Bone marrow (tissue), 2 donors: ENCODE measurements at places on chromosomes 5 and 9.

- peak; percentile 4 for DNase-seq
Measured at GRCh38 chr9:111691672-111692329, 30.4 kb downstream of the GNG10 start.

GRCh38 chr9:134283111-134283515 lies 43.1 kb upstream of the RXRA start:
- no peak for DNase-seq

GRCh38 chr9:16771356-16771755 lies 99.1 kb downstream of the BNC2 start:
- DNase-seq = no peak

- DNase-seq = no peak
Measured at GRCh38 chr9:110125207-110125751, 82.7 kb downstream of the C9orf152 start.

- no peak for DNase-seq
Measured at GRCh38 chr9:94010980-94011533, 55.9 kb upstream of the BARX1 start.

DNA sequence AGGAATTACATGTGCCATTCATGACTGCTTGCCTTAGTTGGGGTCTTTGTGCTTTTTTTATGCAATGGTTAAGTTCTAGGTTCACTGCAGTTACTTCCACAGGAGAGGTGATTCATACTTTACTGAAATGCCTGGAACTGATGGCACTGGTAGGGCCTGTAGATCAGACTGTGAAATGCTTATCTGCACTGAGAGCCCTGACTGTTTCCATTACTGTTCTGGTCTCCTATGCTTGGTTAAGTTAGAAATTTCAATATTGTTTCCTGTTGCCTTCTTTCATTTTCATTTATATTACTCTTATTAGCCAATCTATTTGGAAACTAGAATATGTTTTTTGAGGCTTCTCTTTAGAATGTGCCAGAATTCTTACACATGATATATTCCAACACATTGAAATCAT lies 484.1 kb upstream of the SEMA6A start:
- no peak for DNase-seq

DNA sequence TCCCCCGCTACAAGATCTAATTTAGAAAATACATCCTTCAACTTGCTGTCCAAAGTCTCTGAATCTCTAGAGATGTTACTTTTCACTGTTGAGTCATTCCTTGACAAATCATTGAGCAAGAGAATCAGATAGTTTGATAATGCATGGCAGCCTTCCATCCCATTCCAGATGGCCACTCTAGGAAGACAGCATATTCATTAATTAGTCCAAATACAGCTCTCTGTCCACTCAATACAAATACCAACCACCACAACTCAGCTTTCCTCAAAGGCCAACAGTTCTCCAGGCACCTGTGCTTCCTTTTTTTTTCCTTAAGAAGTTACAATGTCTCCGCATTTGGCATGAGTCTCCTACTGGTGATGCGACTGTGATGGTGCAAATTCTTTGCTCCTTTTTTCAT lies 72.3 kb downstream of the DROSHA start:
- no peak for DNase-seq

DNA sequence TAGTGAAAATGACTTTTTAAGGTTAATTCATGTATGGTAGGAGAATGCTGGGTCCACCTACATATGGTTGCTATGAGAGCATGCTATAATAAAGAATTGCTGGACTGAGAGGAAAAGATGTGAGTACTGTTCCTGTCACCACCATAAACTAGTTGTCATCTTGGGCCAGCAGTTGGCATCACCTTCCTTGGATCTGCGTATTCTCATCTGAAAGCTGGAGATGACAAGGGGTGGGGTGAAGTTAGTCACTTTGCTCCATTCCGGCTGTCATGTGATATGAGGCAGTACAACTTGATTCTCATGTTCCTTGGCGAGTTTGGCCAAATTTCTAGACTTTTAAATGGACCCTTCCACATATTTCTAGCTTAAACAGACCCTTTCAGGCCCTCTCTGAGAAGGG lies 33.3 kb downstream of the PIP5K1B start:
- DNase-seq = no peak

GRCh38 chr9:89880161-89880560 lies 275.3 kb downstream of the GADD45G start:
- no peak for DNase-seq

- DNase-seq = no peak
Measured at GRCh38 chr9:126988857-126989256, 74.3 kb downstream of the RALGPS1 start.

GRCh38 chr9:91948101-91948596 lies 1.9 kb downstream of the ROR2 start:
- no peak for DNase-seq

DNA sequence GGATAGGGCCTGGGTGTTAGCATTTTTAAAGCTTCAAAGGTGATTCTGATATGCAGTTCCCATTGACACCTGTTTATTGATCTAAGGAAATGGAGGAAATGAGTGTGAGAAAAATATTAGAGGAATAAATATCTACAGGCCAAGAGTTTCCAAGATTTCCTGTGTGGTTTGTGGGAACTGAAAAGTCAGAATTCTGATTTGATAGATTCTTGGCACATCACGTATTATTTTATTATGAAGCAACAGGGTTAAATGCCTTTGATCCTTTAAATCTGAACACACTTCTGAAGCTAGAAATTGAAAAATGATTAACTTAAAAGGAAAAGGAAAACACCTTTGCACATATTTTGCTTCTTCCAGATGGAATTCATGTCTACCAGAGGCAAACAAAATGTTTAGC lies 113.7 kb downstream of the CD180 start:
- no peak for DNase-seq

GRCh38 chr5:15704397-15704947 lies 204.5 kb downstream of the FBXL7 start:
- no peak for DNase-seq

GRCh38 chr9:108213511-108213910 lies 642.3 kb downstream of the ACTL7B start:
- DNase-seq = no peak

- no peak for DNase-seq
Measured at GRCh38 chr5:173789031-173789920, 98.9 kb upstream of the CPEB4 start.

GRCh38 chr5:149062371-149063016 lies 368 bp downstream of the SH3TC2 start:
- DNase-seq = peak; percentile 70

DNA sequence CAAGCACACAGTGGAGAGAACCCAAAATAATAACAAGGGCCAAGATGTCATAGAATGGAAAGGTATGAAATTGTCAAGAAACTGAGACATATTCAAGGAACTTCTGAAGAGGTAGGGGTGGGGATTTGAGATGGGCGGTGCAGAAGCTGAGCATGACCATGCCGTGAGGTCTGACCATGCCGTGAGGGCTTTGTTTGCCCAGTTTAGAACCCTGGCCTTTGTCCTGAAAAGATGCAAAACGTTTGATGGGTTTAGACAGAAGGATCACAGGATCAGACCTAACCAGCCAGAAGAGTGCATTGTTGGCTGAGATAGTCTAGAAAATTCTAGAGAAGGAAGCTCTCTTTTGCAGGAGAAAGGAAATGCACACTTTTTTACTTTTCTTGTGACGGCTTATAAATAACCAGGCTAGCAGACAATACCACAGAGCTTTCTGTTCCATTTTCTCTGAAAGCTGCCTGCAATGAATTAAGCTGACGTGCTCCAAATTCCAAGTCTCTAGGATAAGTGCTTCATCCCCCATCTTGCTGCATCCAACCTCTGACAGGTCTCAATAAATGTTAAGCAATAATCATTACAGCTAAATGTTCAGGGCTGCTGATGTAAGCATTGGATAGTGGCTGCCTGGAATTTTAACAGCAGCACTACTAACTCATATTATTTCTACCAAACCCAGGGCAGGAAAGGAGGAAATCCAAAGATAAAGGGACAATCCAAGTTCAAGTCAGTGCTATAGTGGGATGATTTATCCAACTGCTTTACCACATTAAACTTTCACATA lies 110.9 kb upstream of the IL6ST start:
- DNase-seq = peak; percentile 29

- DNase-seq = no peak
Measured at GRCh38 chr5:96340357-96340756, 92.7 kb downstream of the PCSK1 start.

DNA sequence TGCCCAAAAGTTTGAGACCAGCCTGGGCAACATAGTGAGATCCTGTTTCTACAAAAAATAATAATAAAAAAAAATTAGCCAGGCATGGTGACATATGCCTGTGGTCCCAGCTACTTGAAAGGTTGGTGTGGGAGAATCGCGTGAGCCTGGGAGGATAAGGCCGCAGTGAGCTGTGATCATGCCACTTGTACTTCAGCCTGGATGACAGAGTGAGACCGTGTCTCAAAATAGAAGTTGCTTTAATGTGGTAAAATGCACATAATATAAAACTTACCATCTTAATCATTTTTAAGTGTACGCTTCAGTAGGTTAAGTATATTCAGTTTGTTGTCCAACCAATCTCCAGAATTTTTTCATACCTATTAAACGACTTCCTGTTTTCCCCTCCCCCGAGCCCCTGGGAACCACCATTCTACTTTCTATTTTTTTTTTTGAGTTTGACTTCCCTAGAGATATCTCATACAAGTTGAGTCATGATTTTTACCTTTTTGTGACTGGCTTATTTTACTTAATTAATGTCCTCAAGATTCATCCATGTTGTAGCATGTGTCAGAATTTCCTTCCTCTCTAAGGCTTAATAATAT lies 120.1 kb upstream of the POC5 start:
- DNase-seq = no peak

DNA sequence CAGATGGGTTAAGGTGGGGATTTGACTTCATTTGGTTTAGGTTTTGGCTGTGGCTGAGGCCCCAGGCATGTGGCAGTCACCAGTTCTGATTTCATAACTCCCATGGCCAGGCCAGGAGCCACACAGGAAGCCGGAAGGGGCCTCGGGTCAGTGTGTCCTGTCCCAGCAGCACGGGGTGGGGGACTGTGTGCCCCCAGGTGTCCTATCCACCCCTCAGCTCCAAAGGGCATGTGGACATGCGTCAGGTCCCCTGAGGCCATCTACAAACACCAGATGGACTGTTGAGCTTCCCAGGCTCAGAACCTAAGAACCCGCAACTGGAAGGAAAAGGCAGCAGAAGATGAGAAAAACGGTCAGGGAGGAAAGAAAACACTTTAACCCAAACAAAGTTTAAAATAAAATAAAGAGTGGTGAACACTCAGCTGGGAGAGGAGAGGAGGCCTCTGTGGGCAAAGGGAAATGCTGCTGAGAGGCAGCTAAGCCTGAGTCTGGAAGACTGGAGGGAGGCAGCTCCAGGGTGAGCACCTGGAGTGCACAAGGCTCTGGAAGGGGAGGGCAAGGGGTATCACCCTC lies 260.8 kb downstream of the AUH start:
- no peak for DNase-seq

DNA sequence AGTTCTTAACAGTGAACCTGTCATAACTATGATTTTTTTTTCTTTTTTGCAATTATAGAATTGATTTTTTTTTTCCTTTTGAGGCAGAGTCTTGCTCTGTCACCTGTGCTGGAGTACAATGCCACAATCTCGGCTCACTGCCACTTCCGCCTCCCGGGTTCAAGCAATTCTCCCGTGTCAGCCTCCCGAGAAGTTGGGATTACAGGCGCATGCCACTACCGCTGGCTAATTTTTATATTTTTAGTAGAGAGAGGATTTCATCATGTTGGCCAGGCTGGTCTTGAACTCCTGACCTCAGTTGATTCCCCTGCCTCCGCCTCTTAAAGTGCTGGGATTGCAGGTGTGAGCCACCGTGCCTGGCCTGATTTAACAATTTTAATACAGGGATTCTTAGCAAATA lies 21.4 kb downstream of the UGCG start:
- no peak for DNase-seq

DNA sequence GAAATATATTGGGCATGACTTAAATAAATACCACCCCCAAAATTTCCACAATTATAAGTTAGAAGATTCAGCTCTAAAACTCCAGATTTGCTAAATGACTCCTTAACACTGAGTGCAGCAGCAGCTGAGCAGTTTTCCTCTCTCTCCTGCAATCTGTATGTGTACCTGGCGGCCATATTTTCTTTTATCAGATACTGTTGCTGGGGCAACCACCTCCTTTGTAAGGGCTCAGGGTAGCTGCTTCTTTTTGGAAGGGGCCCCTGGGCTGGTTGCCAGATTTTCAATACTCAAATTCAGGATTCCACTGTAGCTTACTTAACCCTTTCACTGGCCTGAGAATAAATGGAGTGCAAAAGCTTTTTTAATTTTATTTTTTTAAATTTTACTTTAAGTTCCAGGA lies 197.0 kb downstream of the TAF11L14 start:
- DNase-seq = no peak

DNA sequence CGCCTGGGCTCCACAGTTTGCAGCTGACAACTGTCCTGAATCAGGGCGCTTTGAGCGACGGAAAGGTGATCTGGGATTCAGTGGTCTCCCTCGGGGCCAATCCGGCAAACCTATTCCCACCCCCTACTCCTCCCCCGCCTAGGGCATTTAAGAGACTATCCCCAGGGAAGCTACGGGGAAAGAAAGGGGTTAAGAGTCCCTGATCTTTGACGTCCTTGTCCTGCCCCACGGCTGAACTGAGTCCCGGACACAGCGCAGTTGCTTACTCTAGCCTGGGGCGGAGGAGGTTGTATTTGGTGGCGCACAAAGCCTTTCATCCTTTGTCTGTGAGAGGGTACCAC lies 3.4 kb downstream of the RORB start:
- no peak for DNase-seq

GRCh38 chr5:6729386-6730310 lies 16.4 kb downstream of the TENT4A start:
- no peak for DNase-seq

- DNase-seq = no peak
Measured at GRCh38 chr5:128965011-128965637, at the start of gene SLC27A6. TSS of gene SLC27A6 (plus strand) at chr5:128965488. CDS start at chr5:128966138, 650 bp downstream.

- DNase-seq = no peak
Measured at GRCh38 chr9:33320568-33321261, 30.4 kb downstream of the NFX1 start.

DNA sequence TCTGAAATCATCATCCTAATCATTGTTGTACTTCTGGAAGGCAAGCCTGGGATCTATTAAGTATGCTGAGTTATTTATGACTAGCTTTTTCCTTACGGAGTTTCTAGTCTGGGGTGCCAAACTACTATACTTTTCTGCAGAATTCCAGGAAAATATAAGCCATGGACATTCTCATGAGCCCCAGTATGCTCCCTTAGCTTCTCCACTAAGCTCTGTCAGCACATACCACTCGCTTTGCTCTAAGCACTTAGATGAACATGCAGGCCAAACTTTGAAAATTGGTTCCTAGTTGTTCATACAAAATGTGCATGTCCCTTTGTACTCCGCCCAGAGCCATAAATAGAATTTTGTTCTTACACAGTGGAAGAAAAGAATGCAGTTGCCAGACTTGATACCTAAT lies 284.6 kb downstream of the ARRDC3 start:
- DNase-seq = no peak

GRCh38 chr9:1743121-1743960 lies 271.8 kb upstream of the SMARCA2 start:
- DNase-seq = no peak
